ENCODE measurements at places on chromosomes 3 and 15.

DNA sequence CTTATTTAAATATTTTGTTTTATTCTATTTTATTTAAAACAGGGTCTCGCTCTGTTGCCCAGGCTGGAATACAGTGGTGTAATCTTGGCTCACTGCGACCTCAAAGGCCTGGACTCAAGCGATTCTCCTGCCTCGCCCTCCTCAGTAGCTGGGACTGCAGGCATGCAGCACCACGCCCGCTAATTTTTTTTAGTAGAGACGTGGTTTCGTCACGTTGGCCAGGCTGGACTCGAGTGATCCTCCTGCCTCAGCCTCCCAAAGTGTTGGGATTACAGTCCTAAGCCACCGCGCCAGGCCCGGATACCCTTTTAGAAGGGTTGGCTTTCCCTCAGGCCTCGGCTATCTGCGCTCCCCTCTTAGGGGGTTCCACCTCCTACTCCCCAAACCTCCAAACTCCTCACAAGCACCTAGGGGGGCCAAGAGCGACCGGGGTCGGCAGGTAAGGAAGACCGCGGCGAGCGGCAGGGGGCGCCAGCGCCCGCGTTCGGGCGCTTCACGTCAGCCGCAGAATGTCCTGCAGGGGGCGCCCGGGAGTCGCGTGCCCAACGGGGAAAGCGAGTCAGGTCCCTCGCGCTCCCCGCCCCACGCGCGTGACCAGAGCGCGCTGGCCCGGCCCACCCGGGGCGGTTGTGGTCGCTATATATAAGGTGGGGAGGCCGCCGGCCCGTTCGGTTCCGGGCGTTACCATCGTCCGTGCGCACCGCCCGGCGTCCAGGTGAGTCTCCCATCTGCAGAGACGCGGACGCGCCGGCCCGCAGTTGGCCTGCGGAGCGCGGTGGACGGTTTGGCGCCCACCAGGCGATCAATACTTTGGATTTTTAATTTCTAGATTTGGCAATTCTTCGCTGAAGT is 51.8 kb upstream of the GATM start:
- H3K27ac ChIP-seq = no peak overlapping the region
- no peaks in the 10 kb centered on the region for H3K36me3 ChIP-seq
- H3K27me3 ChIP-seq = peaks cover 26% of the 10 kb centered on the region
- H3K4me3 ChIP-seq = peak overlapping the region; percentile 50

GRCh38 chr3:13927295-13927694 is 47.4 kb upstream of the WNT7A start:
- H3K27ac ChIP-seq = no peak overlapping the region
- H3K36me3 ChIP-seq = no peaks in the 10 kb centered on the region
- H3K27me3 ChIP-seq = peaks cover 6% of the 10 kb centered on the region
- no peak overlapping the region for H3K4me3 ChIP-seq
- H3K4me1 ChIP-seq = no peaks in the 10 kb centered on the region
- DNase-seq = no peak

DNA sequence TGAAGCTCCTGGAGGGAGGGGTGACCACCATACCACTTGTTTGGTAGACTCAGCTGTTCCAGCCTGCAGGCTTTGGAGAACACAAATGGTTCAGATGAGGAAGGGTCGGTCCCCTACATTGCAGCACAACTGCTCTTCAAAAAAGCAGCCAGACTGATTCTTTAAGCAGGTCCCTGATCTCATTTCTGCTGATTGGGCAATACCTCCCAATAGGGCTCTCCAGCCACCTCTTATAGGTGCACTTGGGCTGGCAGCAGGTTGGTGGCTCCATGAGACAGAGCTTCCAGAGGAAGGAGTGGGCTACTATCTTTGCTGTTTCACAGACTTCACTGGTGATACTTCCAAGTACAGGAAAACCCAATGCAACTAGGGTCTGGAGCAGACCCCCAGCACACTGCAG is 65.9 kb upstream of the PEX5L start:
- no peaks in the 10 kb centered on the region for H3K36me3 ChIP-seq

DNA sequence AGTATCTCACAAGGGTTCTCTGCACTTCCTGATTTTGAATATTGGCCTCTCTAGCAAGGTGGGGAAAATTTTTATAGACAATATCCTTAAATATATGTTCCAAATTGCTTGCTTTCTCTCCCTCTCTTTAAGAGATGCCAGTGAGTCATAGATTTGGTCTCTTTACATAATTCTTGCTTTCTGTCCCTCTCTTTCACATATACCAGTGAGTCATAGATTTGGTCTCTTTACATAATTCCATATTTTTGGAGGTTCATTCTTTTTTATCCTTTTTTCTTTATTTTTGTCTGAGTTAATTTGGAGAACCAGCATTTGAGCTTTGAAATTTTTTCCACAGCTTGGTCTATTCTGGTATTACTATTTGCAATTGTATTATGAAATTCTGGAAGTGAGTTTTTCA is 77.7 kb upstream of the NUDT16 start:
- H3K4me3 ChIP-seq = no peak overlapping the region
- no peaks in the 10 kb centered on the region for H3K36me3 ChIP-seq

- no peaks in the 10 kb centered on the region for H3K4me1 ChIP-seq
- H3K27me3 ChIP-seq = no peaks in the 10 kb centered on the region
- no peak overlapping the region for H3K27ac ChIP-seq
- H3K36me3 ChIP-seq = no peaks in the 10 kb centered on the region
- H3K4me3 ChIP-seq = no peak overlapping the region
- no peak for DNase-seq
Measured at GRCh38 chr3:86929046-86929445, 61.9 kb downstream of the VGLL3 start.

DNA sequence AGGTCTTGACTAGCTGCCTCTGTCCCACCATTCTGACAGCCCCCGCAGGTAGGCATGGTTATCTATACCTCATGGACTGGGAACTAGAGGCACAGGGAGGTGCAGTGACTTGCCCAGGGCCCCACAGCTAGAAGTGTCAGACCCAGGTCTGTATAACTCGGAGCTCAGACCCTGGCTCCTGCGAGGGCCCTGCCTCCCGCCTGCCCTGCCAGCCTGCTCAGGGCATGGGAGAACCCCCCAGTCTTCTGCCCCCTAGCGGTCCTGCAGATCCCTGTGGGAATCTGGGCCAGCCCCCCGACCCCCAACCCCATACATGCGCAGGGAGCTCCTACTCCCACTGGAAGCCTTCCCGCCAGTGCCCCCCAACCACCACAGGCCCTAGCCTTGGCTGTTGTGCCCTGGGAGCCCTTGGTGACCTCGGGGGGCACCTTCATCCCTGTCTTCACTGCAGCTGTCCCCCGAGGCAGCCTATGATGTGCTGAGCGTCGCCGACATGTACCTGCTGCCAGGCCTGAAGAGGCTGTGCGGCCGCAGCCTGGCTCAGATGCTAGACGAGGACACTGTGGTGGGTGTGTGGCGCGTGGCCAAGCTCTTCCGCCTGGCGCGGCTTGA is 6.9 kb downstream of the ABTB1 start:
- H3K4me1 ChIP-seq = peaks cover 7% of the 10 kb centered on the region
- H3K27me3 ChIP-seq = no peaks in the 10 kb centered on the region
- no peak for DNase-seq
- H3K36me3 ChIP-seq = peaks cover 2% of the 10 kb centered on the region
- H3K4me3 ChIP-seq = no peak overlapping the region
- no peak overlapping the region for H3K27ac ChIP-seq

DNA sequence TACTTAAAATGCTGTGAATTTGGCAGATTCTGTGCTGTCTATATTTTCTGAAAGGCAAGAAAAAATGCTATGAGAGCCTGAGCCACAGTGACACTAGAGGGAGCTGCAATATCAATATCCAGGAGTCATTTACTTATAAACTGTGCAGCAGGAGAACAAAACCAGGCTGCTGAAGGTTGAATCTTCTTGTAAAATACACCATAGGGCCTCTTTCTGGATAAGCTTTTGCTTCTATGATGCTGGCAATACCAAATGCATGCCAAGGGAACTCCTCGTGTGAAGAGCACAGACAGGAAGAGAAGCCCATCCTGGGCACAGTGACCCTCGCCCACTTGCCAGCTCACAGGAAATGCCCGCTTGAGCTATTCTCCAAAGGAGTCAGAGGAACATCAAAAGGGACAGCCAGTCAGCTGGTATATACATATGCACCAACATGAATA is 48.0 kb upstream of the TSPAN3 start:
- peaks cover 14% of the 10 kb centered on the region for H3K4me1 ChIP-seq
- no peaks in the 10 kb centered on the region for H3K36me3 ChIP-seq
- no peak overlapping the region for H3K4me3 ChIP-seq
- no peaks in the 10 kb centered on the region for H3K27me3 ChIP-seq
- peak; percentile 65 for DNase-seq

DNA sequence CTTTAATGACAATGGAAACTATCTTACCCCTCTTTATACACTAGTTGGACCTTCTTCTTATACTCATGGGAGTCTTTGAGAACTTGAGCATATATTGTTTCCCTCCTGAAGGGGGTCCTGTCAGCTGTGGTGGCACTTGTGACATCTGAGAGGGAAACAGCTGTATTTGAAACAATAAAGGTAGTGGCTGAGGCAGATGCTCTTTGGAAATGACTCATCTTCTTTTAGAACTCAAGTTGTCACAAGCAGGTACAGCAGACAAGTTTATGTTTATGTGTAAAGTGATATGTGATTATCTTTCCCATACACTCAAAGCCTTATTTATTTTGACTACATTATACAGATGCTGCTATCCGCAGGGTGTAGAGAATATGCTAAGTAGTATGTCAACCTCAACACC is 220.0 kb upstream of the GRM7 start:
- no peak for DNase-seq
- H3K4me3 ChIP-seq = no peak overlapping the region
- no peaks in the 10 kb centered on the region for H3K36me3 ChIP-seq
- H3K27ac ChIP-seq = no peak overlapping the region
- no peaks in the 10 kb centered on the region for H3K27me3 ChIP-seq

DNA sequence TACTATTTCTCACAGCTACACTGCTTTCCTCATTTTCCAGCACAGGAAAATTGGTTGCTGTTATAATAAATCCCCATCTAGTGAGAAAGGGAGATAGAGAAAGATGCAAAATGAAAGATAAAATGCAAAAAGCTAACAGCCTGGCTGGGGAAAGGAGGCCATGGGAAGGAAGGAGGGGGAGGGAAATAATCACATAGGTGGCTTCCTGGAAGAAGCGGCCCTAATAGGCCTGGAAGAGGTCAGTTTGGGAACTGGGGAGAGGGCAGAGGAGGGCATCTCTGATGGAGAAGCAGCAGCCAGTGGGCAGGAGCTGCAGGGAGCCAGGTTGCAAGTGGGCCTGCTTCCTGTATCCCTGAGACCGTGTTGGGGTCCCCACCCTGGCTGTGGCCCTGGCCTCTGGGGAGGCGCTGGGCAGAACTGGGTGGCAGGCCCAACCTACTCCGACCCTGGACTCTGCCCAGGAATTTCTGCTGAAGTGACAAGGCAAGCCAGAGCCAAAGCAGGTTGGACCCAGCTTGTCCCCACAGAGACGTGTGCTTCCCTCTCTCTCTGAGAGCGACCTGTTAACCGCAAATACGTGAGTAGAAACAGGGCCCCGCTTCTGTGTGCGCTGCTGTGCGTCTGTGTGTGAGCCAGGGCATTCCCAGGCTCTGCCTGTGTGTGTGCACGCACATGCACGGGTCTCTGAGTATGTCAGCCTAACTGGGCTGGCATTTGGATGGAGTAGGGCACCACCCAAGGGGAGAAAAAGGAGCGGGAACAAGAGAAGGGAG is 1.9 kb downstream of the SLC28A1 start:
- H3K4me3 ChIP-seq = no peak overlapping the region
- no peaks in the 10 kb centered on the region for H3K27me3 ChIP-seq
- no peaks in the 10 kb centered on the region for H3K4me1 ChIP-seq

GRCh38 chr3:49500732-49501609 is 30.9 kb downstream of the DAG1 start:
- no peak for DNase-seq
- peaks cover 3% of the 10 kb centered on the region for H3K36me3 ChIP-seq
- no peaks in the 10 kb centered on the region for H3K27me3 ChIP-seq
- H3K4me3 ChIP-seq = no peak overlapping the region
- peaks cover 10% of the 10 kb centered on the region for H3K4me1 ChIP-seq

DNA sequence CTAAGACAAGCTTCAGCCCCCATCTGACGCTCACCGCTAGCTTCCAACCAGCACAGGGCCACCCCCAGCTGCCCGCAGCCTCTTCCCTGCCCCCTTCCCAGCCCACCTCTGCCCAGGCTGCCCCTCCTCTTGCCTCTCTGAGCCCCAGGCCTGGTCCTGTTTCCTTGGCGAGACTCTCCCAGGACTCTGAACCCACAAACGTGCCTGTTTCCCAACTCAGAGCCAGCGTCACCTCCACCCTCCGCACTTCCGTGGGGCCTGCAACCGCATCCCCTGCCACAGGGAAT is 35.0 kb downstream of the ZXDC start:
- H3K27ac ChIP-seq = no peak overlapping the region
- peaks cover 1% of the 10 kb centered on the region for H3K36me3 ChIP-seq
- no peaks in the 10 kb centered on the region for H3K27me3 ChIP-seq
- no peak for DNase-seq
- no peaks in the 10 kb centered on the region for H3K4me1 ChIP-seq
- H3K4me3 ChIP-seq = no peak overlapping the region

GRCh38 chr3:182045736-182046135 is 334.0 kb downstream of the SOX2 start:
- H3K4me1 ChIP-seq = no peaks in the 10 kb centered on the region
- H3K36me3 ChIP-seq = no peaks in the 10 kb centered on the region
- H3K27me3 ChIP-seq = no peaks in the 10 kb centered on the region
- H3K4me3 ChIP-seq = no peak overlapping the region

DNA sequence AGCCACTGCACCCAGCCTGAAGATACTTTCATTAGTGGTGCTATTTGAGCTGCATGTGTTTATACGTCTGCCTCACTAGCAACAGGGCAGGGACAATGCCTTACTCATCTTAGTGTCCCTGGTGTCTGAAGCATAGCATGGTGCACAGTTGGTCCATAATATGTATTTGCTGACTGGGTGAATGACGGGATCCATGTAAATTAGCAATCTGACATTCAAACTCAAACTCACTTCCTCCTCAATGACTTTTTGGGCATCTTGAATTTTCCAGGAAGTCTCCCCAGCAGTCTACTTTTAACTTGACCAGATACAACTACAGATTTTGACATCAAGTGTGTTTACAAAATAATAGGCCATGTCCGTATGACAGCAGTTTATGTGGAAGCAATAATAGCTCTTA is 3.0 kb upstream of the LDHAL6B start:
- H3K27me3 ChIP-seq = no peaks in the 10 kb centered on the region
- no peak for DNase-seq
- no peaks in the 10 kb centered on the region for H3K36me3 ChIP-seq
- no peaks in the 10 kb centered on the region for H3K4me1 ChIP-seq
- no peak overlapping the region for H3K4me3 ChIP-seq
- no peak overlapping the region for H3K27ac ChIP-seq

DNA sequence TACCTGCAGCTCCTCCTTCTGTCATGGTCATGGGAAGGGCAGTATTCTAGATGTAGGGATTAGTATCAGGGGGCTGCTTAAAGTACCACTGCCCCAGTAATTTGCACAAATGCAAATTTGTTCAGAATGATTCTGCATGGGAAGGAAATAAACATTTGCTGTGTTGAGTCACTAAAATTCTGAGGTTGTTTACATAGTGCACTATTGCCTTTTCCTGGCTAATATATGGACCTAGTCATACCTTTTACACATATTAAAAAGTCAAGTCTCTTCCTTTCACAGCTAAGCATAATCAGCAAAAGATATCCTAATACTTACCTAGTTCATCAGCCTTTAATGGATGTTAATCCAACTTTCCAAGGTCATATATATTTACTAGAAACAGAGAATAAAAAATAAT is 746.4 kb upstream of the NR2F2 start:
- no peak overlapping the region for H3K27ac ChIP-seq
- H3K4me1 ChIP-seq = no peaks in the 10 kb centered on the region
- no peak for DNase-seq
- H3K36me3 ChIP-seq = no peaks in the 10 kb centered on the region

- no peak overlapping the region for H3K4me3 ChIP-seq
- H3K27me3 ChIP-seq = peaks cover 6% of the 10 kb centered on the region
- DNase-seq = no peak
Measured at GRCh38 chr15:57893040-57893439, 172.5 kb downstream of the ALDH1A2 start.

GRCh38 chr3:15241341-15241740 is 35.3 kb downstream of the CAPN7 start:
- H3K27ac ChIP-seq = no peak overlapping the region
- H3K4me3 ChIP-seq = no peak overlapping the region
- peaks cover 4% of the 10 kb centered on the region for H3K4me1 ChIP-seq
- DNase-seq = peak; percentile 60

All from activated CD4-positive, alpha-beta T cell treated with anti-CD3 and anti-CD28 coated beads, Interleukin-2, amount 10 ng/mL, durations not matched to agents 7 days and 5 days (primary cell).